ENCODE measurements at places on chromosomes 11 and 22. TPM values are rescaled to one million over a fixed set of nuclear protein-coding genes. Genes with fewer than 3 reads are reported as not detected.

DNA sequence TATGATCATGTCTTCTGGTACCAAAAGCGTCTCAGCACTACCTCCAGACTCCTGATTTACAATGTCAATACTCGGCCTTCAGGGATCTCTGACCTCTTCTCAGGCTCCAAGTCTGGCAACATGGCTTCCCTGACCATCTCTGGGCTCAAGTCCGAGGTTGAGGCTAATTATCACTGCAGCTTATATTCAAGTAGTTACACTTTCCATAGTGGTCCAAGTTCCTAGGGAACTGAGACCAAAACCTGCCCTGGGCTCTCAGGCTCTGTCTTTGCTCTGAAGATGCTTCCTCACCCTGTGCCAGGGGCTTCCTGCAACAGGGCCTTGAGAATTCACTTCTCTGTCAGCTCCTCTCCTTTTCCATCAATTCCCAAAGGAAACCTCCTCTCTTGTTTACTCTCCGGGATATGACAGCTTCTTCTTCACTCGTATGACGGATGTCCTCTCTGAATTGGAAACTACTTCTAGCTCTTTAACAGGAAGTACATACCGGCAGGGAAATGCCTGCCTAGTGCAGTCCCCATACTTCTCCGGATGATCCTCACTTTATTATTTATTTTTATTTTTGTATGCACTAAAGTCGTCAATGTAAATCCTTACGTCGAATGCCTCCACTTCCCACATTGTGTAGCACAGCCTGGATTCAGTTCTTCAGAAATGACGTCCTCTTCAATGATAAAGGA, 29.6 kb upstream of the PRAME start:
- DNase-seq: no peak
- H3K36me3 ChIP-seq: no peaks in the 10 kb centered on the region
- no peak overlapping the region for H3K4me3 ChIP-seq
- no peaks in the 10 kb centered on the region for H3K4me1 ChIP-seq

GRCh38 chr11:33636104-33636503, 64.5 kb downstream of the C11orf91 start:
- H3K4me3 ChIP-seq: no peak overlapping the region
- H3K4me1 ChIP-seq: no peaks in the 10 kb centered on the region
- H3K27ac ChIP-seq: no peak overlapping the region
- H3K36me3 ChIP-seq: no peaks in the 10 kb centered on the region
- no peak for DNase-seq

GRCh38 chr11:97832451-97832850, 1188.3 kb upstream of the CNTN5 start:
- no peaks in the 10 kb centered on the region for H3K36me3 ChIP-seq
- no peak overlapping the region for H3K27ac ChIP-seq

DNA sequence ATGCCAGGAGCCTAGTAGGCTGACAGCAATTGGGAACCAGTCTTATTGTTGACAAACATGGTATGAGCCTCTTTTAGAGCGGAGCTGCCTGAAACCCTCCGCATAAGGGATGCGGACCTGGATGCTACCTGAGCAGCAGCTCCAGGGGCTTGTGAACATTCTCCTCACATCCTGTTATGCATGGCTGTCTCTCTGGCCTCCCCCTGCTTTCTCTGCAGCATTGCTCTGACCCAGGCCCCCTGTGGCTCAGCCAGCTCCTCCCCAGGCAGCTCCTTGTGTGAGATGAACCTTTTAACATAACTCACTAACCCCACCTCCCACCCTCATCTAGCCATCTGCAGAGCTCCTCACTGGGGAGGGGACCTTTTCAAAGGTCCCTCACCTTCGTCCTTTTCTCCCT, 6.0 kb downstream of the BMAL1 start:
- no peak for DNase-seq
- no peaks in the 10 kb centered on the region for H3K36me3 ChIP-seq
- H3K4me1 ChIP-seq: peaks cover 52% of the 10 kb centered on the region
- no peak overlapping the region for H3K27ac ChIP-seq
- no peak overlapping the region for H3K4me3 ChIP-seq
- H3K27me3 ChIP-seq: no peaks in the 10 kb centered on the region

DNA sequence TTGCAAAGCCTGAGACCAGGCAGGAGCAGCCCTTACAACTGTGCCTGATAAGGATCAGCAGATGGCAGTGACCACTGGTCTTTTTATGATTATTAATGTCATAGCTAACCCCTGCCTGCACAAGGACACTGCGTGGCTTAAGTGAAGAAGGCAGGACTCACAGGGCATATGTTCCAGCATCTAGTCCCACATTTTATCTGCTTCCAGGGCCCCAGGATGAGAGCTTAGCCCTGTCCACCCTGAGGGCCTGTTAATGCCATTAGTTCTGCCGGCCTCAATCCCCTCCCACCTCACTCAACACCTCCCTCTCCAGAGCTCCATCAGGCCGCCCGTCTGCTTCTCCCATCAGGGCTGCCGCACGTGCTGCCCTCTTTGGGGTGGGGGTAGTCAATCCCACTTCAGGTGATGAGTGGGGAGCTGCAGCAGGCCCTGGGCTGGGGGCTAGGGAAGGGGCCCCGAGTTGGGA, 33.1 kb upstream of the TSPAN18 start:
- no peak overlapping the region for H3K27ac ChIP-seq
- H3K27me3 ChIP-seq: no peaks in the 10 kb centered on the region
- H3K36me3 ChIP-seq: no peaks in the 10 kb centered on the region
- no peak overlapping the region for H3K4me3 ChIP-seq
- H3K4me1 ChIP-seq: no peaks in the 10 kb centered on the region
- no peak for DNase-seq

The FGF3 gene
- total RNA-seq: not detected

DNA sequence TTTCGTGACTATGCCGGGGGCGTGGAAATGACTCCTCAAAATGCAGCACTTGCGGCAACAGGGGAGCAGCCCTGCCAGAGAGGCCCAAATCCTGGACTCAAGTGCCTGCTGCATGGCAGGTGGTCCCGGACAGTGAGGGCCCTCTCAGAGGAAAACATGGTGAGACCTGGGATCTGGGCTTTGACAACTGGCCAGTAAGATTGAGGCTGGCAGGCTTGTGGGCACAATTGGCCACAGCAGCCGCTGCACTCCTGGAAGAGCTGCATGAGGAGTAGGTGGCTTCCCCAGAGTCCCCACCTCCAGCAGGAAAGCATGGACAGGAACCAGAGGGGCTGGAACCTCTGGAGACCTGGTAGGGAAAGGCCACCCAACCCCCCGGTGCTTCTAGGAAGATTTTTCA, 13.4 kb downstream of the LINC01488 start:
- no peak overlapping the region for H3K4me3 ChIP-seq
- no peaks in the 10 kb centered on the region for H3K27me3 ChIP-seq
- no peak for DNase-seq
- H3K27ac ChIP-seq: no peak overlapping the region

DNA sequence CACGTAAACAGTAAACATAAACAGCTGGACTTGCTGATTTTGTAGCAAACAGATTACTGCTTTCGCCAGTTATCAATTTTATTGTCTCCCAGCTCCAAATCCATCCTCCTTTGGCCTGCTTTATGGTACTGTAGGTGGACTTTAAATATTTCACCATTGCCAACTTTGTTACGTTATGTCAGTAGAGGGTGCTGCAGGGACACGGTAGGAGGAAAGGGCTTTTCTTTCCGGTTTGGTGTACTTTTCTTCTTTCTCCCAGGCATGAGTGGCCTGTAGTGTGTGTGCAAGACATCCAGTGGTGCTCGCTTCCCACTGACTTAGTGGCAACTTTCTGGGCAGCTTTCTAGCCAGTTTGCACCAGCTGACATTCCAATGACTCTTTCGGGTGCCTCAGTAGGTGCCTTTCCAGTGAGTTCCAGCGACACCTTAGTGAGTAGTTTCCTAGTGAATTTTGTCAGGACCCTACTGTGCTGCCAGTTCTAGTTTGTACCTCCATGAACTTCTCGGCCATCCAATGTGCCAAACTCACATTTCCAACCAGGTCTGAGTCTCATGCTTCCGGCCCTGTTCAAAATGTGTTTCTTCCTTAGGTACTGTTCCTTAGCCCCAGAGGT, 267.6 kb upstream of the TENM4 start:
- DNase-seq: no peak
- H3K36me3 ChIP-seq: no peaks in the 10 kb centered on the region
- H3K4me1 ChIP-seq: no peaks in the 10 kb centered on the region
- no peak overlapping the region for H3K4me3 ChIP-seq
- no peak overlapping the region for H3K27ac ChIP-seq

DNA sequence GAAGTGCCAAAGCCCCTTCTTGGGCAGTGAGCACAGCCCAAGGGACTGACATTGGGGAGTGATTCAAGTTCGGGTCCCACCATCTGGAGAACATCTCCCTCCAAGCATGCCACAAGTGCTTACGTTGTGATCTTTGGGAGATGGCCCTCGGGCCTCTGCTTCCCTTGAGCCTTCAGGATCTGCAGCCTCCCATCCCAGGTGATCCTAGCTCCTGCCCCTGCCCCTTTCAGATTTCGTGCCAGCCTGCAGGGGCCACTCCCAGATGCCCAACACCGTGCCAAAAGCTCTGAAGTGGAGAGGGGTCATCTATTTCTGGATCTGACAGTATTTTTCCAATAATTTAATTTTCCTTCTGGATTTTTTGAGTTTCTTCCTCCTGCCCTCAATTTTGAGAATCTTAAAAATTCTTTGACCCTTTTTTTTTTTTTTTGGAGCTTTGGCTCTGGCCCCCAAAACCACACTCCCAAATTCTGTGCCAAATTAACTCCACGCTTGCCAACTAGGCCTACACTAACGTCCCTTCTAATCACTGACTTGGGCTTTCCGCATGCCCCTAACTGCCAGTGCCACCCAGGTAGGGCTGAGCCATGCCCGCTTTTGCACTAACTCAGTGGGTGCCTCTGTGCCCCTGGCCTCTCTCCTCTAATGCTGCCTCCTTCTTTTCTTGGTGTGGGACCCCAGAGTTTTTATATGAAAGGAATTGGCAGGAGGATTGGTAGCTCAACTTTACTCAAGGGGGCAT, 25.3 kb downstream of the PHLDB1 start:
- H3K4me1 ChIP-seq: peaks cover 59% of the 10 kb centered on the region
- H3K27ac ChIP-seq: peak overlapping the region; percentile 82
- DNase-seq: no peak

The ACRV1 gene
- total RNA-seq: not detected

The SMC1B gene
- total RNA-seq: not detected

- H3K4me1 ChIP-seq: no peaks in the 10 kb centered on the region
- H3K4me3 ChIP-seq: no peak overlapping the region
- H3K27me3 ChIP-seq: no peaks in the 10 kb centered on the region
- DNase-seq: no peak
- H3K27ac ChIP-seq: no peak overlapping the region
Measured at GRCh38 chr22:25987948-25988347, 181.3 kb upstream of the SEZ6L start.

DNA sequence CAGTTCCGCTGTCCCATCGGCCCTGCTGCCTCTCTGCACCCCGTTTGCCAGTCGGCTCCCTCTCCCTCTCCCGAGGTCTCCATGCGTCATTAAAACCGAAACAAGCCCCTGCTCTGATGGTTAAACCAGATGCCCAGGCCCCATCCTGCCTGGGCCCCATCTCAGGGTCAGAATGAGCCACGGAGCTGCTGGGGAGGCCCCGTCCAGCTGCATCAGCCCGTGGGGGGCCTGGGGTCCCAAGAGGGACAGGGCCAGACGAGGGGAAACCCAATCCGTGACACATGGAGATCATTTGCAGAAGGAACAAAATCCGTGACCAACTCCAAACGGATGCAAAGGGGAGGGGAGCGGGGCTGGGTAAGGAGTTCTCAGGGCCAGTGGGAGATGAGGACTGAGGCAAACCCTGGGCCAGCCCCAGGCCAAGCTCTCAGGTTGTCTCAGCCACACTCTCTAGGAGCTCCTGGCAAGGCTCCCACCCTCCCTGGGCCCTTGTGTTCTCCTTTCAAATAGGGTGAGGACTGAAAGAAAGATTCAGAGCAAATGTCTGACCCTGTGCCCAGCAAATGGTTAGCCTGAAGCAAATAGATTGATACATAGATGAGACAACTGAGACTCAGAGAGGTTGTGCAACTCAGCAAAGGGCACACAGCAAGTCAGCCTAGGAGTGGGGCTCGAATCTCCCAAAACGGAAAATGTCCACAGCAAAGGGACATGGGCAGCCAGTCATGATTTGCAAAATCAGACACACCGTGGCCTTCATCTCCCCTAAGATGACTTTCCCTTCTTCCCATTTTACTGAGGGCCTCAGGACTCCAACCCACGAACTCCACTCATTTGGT, 162.1 kb downstream of the MN1 start:
- no peak overlapping the region for H3K27ac ChIP-seq
- no peaks in the 10 kb centered on the region for H3K36me3 ChIP-seq
- H3K4me1 ChIP-seq: peaks cover 38% of the 10 kb centered on the region
- H3K27me3 ChIP-seq: no peaks in the 10 kb centered on the region
- H3K4me3 ChIP-seq: no peak overlapping the region
- DNase-seq: no peak

DNA sequence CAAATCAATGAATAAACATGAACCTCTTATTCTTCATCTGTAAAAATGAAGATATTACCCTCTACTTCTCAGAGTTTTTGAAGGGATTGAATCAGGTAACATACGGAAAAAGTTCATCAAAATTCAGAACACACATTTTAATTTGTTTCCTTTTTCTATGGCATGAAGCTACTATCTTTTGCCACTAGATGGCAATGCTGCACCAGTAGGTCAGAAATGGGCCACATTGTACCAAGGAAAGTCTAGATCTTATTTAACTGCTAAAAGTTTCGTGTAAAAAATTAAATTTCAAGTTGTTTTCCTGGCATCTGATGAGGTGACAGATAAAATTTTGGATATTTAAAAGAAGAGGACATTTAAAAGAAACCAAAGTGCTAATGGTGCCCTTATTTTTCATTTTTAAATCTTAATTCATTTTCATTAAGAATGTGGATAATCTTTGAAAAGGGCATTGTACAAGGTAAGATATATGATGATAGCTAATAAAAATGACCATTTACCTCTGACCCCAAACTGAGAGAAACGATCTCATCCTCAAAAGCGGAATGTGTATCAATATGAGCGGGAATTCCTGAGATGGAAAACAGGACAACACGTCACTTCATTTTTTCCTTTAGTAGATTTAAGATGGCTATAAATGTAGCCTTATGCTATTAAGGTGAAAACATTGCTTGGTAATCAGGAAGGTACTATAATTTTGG, 16.1 kb downstream of the ALKBH8 start:
- no peaks in the 10 kb centered on the region for H3K27me3 ChIP-seq
- DNase-seq: no peak
- H3K4me3 ChIP-seq: no peak overlapping the region
- H3K36me3 ChIP-seq: peaks cover 32% of the 10 kb centered on the region
- no peak overlapping the region for H3K27ac ChIP-seq
